Activated T-cell treated with anti-CD3 and anti-CD28 coated beads for 1 hour (primary cell): ENCODE measurements at places on chromosomes 2 and 18.

DNA sequence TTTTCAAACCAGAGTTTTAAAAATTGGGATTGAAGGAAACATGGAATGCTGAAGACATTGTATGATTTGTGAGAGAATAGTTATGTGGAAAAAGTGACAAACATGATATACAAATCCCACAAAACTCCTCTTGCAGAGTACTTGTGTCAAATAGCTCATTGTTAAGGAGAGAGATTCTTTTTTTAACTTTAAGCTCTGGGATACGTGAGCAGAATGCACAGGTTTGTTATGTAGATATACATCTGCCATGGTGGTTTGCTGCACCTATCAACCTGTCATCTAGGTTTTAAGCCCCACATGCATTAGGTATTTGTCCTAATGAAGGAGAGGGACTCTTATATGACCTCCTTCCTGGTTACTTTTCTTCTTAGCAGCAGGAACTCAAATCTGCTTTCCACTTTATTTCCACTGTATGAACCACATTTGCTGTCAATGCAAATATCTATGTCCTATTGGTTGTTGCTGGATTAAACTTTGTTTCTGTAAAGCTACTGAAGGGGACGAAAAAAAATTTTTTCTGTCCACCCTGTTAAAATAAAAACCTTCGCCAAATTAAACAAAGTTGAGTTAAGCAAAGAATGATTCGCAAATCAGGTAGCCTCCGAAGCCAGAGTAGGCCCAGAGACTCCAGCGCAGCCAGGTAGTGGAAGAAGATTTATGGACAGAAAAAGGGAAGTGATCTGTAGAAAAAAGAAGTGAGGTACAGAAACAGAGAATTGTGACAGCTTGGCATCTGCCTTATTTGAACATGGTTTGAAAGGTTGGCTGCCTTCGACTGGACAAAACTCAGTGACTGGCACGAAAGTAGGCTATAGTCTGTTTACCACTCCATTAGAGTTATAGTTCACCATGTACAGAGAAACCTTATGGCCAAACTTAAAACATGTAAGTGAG is 430.1 kb upstream of the CHST9 start:
- DNase-seq = no peak

DNA sequence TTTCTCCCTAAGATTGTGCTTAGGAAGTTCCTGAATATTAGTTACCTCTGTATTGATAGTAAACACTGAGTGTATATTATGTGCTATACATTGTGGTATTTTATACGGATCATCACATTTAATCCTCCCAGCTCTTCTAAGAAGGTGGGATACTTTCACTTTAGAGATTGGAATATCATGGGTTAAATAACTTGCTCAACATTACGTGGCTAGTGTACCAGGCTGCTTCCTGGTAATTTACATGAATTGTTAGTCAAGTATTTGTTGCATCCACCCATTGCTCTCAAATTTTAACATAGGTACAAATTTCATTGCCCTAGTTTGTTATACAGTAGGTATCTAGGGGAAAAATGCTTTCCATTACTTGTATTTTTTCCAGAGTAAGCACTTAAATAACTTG is 21.4 kb downstream of the FAM98A start:
- DNase-seq = no peak

DNA sequence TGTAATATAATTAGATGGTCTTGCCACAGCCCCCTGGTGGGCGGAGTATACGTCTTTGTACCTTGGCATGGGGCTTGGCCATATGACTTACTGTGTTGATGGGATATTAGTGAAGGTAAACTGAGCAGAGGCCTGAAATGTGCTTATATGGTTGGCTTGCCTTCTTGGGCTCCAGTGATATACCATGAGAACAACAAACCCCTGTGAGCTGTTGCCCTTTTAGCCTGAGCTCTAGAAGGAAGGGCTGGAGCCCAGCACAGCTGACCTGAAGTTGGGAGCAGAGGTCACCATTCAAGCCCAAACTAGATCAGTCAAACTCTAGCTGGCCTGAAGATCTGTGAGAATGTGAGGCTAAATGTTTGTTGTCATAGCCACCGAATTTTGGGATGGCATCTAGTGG is 75.2 kb upstream of the CD302 start:
- DNase-seq = no peak

DNA sequence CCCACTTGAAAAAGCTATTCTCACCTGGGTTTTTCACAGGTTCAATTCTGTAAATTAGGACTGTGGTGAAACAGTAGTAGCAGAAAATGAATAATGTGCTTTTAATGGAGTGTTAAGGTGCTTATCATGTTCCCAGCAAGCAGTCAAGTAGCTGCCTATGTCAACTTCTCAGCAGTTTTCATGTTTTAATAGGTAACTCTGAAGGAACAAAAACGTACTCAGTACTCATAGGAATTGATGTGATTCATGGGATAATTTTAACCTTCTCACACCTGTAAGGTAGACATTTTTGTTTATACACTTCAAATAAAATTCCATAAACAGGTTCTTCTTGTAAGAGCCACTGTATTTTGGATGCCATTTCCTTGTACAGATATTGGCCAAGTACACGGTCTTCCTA is 801.6 kb downstream of the MBD2 start:
- DNase-seq = no peak

DNA sequence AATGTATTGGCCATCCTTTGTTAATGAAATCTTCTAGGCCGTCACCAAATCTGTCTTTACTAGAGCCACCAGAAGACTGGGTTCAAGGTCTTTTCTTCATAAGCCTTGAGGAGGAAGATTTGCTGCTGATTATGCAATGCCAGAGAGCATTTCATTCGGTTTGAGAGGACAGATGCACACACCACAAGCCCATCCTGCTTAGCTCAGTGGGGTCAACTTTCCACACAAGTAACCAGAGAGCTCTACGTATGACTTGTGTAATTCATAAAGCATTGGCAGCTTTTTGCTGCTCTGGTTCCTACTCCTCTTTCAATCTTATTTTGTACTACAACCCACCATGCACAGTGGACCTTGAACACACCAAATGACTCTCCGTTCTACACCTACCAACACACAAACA is 106.9 kb downstream of the OSR1 start:
- no peak for DNase-seq

DNA sequence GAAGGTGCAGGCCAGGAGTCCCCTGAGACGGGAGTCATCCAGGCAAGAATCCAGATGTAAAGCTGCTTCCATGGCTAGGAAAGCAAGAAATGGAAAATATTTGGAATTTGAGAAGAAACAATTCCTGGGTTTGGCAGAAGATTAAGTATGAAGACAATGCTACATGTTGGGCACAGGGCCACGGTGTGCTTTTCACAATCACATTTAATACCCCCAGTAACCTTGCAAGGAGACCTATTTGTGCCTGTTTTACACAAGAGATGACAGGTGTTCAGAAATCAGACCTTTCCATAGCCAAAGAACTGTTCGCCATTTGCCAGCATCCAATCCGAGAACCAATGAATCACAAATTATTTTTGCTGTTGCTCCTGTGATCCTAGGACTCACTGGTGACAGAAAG is 50.5 kb downstream of the KCTD1 start:
- DNase-seq = no peak

DNA sequence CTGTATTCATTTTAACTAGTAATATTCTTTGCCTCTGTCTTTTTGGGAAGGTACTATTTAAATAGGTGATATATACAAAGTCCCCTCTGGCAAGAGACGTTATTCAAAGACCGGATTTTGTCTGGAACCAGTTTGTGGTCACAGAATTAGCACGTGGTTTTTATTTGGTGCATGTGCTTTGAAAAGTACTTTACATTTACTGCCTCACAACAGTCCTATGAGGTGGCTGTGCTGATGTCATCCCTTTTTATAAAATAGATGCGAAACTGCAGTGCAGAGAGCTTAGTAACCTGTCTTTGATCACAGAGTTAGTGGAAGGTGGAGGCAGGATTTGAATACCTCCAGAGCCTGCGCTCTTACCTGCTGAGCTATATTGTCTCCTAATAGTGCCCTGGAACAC is 4.0 kb downstream of the LPIN1 start:
- no peak for DNase-seq

DNA sequence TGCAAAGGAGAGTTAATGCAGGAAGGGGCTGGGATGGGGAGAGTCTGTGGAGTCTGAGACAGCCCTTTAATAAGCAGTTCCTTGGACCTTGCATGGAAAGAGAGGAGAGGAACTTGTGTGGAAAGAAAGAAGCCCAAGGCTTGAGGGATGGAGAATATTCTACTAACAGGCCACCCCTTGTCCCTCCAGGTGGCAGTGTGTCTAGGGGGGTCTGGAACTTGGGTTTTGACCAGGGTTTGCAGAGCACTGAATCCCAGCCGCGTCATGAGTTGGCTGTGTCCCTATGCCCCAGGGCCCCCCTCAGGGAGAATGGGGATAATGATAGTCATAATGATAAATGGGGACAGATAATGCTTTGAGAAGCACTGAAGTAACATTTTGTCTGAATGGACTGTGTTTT is 15.0 kb downstream of the TCF7L1 start:
- DNase-seq = no peak

DNA sequence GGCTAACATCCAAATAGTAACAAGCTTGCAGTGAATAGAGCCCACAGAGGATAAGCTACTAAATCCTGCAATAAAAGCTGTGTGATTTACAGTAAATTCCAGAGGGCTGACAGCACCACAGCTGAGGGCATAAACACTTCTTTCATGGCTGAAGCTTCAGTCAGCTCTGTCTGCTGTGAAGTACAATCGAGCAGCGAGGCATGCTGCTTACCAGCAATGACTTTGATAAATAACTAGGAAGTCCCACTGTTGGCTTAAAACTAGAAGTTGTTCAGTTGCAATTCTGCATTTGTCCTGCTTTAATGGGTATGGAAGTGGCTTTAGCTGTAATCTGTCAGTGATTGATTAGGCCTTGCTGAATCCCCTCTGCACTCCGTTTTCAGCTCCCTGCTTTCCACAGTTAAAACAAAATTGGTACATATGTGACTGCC is 65.2 kb upstream of the FIGN start:
- DNase-seq = no peak

DNA sequence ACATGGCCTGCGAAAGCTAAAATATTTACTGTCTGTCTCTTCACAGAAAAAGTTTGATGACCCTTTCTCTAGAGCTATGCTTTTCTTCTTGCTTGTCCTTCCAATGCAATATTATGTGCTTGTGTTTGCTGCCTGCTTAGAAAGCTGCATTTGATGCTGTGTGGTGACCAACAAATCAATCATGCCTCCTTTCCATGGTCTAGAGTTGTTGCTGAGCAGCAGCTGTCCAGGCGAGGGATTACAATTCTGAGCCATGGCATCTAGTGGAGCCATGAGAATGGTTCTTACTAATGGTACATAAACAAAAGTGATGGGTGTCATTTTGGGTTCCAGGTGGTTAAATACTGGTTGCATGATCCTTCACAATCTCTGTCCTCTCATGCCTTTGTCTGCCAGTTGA is 1142.1 kb downstream of the DPP10 start:
- no peak for DNase-seq

GRCh38 chr2:36455011-36455410 is 99.4 kb downstream of the CRIM1 start:
- DNase-seq = no peak
